ENCODE measurements at places on chromosomes 7 and 10.
A peak's percentile ranks its signal among the peaks of the same experiment; 100 is the strongest.

- DNase-seq: no peak
Measured at GRCh38 chr7:33706771-33707200, 198.6 kb upstream of the BMPER start.

- no peak for DNase-seq
Measured at GRCh38 chr7:155268921-155269650, 28.6 kb upstream of the INSIG1 start.

- peak; percentile 33 for DNase-seq
Measured at GRCh38 chr10:75043256-75044131, 68.0 kb upstream of the SAMD8 start.

GRCh38 chr10:3046981-3047547 is 20.3 kb upstream of the PFKP start:
- no peak for DNase-seq

DNA sequence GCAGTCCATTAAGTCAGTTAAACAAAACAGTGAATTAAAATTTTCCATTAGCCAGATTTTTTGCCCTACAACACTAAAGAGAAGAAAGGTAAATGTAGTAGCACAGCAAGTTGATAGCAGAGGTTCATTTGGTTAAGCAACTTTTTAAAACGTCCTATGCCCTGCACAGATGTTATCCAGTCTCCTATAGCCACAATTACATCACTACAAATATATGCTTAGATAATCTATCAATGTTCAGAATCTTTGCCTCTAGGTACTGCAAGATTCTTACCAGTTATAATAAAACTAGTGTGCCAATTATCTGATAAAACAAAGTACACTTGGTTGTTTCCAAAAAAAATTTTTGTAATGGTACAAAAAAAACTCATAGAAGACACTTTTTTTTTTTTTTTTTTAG is 175.5 kb upstream of the MYO3A start:
- DNase-seq: no peak

- no peak for DNase-seq
Measured at GRCh38 chr10:109624939-109625338, 298.4 kb downstream of the XPNPEP1 start.
